ENCODE measurements at places on chromosomes 5 and 9.

GRCh38 chr5:10301842-10302610 is 5.7 kb downstream of the CMBL start:
- DNase-seq: no peak

GRCh38 chr5:44506561-44506960 is 117.3 kb upstream of the FGF10 start:
- no peak for DNase-seq

- no peak for DNase-seq
Measured at GRCh38 chr5:123154886-123155445, 65.9 kb downstream of the PRDM6 start.

- DNase-seq: no peak
Measured at GRCh38 chr5:179534431-179534830, 15.9 kb upstream of the RUFY1 start.

DNA sequence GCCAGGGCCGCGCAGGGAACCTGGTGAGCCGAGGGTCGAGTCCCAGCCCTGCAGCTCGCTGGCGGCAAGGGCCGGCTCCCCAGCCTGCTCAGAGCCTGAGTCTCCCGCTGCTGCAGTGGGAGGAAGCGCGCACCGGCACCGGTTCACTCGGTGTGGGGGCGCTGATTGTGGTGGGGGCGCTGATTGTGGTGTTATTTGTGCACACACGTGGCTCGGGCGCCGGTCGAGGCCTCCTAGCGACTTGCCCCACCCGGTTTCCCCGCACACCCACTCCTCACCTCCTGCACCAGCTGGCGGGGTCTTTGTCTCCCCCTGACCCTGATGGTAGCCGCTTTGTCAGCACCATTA is 266.7 kb downstream of the NSG2 start:
- DNase-seq: no peak

DNA sequence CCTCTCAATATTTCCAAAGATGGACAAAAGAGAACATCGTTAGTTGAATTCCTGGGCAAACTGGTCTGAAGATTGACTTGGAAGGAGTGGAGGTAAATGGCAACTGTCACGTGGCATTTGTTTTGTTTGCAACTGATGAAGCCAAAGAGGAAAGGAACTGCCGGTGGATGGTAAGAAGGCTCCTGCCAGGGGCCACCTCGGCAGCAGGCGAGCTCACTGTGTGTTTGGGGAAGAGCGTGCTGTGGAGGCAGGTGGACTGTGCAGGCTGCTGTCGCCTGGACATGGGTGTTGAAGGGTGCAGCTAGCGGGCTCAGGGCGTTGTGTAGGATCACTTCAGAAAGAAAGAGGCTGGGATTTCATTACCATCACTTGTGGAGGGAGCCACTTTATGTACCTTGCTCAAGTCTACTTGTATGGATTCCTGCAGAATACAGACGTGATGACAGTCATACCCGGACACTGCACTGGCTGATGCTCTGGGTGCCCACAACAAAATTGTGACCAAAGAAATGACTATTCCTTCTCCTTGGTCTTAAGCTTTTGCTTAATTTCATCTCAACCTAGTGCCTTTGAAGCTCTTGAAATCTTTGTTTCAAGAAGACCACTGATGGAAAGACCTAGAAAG is 72.7 kb downstream of the MAP1B start:
- DNase-seq: no peak

GRCh38 chr5:157381746-157382145 is 78.3 kb upstream of the NIPAL4 start:
- DNase-seq: no peak

- DNase-seq: no peak
Measured at GRCh38 chr9:115393976-115394775, 276.2 kb upstream of the TNC start.

- DNase-seq: no peak
Measured at GRCh38 chr5:130514984-130515690, 610.9 kb downstream of the CHSY3 start.

- DNase-seq: no peak
Measured at GRCh38 chr5:31537851-31538250, 5.8 kb downstream of the C5orf22 start.

DNA sequence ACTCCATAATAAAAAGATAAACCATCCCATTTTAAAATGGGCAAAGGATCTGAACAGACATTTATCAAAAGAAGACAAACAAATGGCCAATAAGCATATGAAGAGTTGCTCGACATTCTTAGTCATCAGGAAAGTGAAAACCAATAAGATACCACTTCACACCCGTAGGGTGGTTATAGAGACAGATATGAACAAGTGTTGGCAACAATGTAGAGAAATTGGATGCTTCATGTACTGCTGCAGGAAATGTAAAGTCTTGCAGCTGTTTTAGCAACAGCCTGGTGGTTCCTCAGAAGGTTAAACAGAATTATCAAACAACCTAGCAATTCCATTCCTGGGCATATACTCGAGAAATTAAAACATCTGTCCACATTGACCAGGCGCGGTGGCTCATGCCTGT is 42.5 kb downstream of the GTF3C4 start:
- DNase-seq: no peak

DNA sequence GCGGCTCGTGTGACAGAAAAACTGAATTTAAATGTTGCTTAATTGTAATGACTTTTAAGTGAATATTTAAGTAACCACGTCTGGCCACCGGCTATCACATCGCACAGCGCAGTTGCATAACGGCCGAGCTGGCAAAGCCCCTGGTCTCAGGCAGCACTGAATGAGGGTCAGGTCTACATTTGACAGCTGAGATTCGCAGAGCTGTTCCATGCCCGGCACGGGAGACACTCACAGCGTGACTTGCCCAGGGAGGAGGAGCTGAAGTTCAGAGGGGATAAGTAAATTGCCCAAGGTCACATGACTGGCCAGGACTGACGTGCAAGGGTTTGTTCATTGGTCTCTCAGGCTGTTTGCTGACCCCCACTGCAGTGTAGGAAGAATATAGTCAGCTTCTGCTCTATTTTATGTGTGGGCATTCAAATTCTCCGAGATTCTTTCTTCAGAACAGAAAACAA is 17.4 kb upstream of the COL5A1 start:
- no peak for DNase-seq

Data from pulmonary artery endothelial cell (primary cell).